ENCODE measurements at places on chromosomes 16 and 17.

DNA sequence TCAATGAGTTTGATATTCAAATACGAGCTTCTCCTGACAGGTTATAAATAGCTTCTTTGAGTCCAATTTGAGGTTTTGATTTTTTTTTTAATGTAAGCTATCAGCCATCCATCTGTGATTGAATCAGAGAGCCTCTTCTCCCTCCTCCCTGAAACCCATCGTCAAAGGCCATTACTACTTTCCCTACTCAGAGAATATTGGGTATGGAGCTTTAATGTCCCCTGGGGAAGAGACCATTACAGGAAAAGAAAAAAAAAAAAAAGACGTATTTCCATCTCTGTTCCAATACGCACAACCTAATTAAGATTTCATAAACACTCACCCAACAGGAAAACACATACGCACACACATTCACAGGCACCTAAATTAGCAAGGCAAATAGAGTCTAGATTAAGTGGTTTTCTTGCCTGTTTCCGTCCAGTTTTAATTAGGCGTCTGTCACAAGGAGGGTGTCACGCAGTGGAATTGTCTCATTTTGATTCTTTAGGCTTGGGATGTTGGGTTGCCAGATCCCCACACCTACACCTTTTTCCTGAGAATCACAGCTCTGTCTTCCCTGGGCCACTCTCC is 194.3 kb upstream of the RPL38 start:
- no peak for DNase-seq

DNA sequence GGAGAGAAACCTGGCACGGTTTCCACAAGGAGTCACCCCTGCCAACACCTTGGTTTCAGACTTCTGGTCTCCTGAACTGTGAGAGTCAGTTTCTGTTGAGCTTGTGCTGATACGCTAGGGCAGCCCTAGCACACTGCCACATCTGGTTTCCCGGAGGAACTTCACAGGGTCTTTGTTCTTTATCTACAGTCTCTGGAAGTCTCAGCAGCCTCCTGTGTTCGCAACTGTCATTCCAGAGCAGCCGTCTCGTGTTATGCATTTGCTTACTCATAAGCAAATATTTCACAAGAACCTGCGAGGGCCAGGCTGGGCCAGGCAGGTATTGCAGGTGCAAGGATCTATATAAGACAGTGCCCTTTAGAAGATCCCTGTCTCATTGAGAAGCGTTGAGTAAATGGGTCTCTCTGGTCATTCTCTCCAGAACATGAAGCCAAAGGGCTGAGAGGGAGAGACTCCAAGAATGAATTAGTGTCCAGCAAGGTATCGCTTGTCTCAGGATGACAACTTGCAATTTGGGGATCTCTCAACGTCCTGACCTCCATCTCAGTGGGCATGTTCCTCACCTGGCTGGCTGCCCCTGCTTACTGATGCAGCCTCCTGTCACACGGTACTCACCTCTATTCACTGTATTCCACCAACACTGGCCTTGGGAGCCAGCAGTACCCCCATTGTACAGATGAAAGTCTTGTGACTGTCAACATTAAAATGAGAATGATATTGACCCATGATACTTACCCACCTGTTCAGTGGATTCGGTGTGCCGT is 141.2 kb downstream of the WWOX start:
- no peak for DNase-seq

DNA sequence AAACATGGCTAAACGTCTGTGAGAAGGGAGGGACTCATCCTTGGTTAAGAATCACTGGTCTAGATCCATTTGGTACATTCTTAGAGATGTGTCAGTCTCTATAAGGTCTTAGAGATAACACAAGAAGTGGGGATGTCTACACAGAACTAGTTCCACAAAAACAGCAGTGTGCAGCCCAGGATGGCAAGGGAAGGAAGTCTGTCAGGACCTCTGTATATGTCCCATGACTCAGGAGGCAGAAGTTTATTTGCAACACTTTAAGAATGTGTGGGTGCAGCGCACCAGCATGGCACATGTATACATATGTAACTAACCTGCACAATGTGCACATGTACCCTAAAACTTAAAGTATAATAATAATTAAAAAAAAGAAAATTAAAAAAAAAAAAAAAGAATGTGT is 548.5 kb upstream of the SOX9 start:
- no peak for DNase-seq

GRCh38 chr17:75456039-75456416 is 407 bp upstream of the TMEM94 start:
- DNase-seq, result no peak

GRCh38 chr16:69443927-69444631 is 19.7 kb downstream of the CYB5B start:
- DNase-seq, result no peak

DNA sequence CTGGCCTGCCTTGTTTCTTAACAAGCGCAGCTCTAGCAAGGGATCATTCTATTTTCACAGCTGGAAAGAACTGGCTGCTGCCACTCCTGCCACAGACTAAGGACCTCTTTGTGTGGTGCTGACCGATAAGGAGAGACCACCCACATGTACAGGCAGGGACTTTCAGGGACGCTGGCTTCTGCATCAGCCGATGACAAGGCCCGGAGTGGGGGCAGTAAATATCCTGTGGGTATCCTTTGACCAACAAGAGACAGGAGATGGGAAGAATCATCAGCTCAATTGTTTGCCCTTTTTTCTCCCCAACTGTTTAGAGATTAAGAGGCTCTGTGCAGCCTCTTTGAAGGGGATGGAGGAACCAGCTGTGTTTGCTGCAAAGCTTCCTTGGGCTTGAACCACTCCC is 9.2 kb upstream of the ITPRIPL2 start:
- DNase-seq, result no peak

DNA sequence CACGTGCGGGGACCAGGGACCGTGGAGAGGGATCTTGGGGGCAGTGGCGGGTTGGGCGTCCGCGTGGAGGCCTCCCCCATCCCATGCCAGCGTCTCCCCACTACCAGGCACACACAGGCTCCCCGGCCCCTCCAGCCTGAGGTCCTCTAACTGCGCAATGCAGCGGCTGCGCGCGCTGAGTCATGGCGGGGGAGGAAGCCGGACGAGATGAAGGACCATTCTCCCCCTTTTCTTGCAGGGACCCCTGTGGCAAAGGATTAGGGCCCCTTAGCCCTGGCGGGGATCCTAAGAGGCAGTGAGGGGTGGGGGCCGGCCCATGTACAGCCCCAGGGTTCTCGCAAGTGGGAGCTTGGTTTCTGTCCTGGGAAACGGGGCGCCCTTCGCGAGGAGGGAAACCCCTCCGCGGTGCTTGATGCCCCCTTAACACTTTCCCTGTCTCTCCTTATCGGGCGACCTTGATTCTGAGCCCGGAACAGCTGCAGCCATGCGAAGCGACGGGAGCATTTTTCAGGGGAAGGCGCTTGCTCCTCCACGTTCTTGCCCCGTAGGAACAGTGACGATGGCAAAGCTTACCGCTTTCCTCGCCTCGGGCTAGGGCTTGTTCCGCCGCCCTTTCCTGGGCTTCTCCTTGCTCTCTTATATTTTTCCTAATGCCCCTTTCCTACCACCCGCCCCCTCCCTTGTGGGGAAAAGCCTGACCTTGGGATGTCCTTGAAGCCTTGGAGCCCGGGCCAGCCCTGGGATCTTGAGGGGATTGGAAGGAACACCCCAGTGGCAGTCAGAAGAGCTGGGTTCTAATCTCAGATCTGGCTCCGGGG is 592 bp downstream of the ALDOA start:
- peak; percentile 62 for DNase-seq
